ENCODE measurements at places on chromosomes 5 and 9. TPM values are rescaled to one million over a fixed set of nuclear protein-coding genes. Genes with fewer than 3 reads are reported as not detected.

PCDHAC2 gene
- total RNA-seq, result 29.8 TPM

GRCh38 chr5:6183391-6184390 is 194.7 kb downstream of the MED10 start:
- no peak for DNase-seq

- DNase-seq, result no peak
Measured at GRCh38 chr5:128084228-128085167, 932 bp downstream of the SLC12A2 start.

GRCh38 chr5:102664616-102665335 is 90.3 kb upstream of the PAM start:
- no peak for DNase-seq

DNA sequence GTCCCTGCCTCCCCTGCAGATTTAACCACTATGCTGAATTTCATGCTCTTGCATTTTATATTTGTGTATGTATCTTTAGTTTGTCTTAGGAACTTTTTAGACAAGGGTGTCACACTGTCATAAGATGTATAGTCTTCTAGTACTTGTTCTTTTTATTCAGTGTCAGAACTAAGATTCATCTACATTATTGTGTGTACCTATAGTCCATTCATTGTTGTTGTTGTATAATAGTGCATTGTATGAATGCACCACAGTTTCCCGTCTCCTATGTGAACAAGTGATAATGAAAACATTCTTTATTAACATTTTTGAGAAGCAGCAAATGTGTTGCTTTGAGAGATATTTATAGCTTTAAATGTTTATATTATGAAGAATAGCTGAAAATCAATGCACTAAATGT is 45.9 kb downstream of the SFXN1 start:
- DNase-seq, result no peak

- no peak for DNase-seq
Measured at GRCh38 chr5:42230839-42231238, 192.4 kb upstream of the GHR start.

- DNase-seq, result no peak
Measured at GRCh38 chr9:32406046-32406445, 21.6 kb downstream of the ACO1 start.

GRCh38 chr5:92908952-92909601 is 671.9 kb downstream of the NR2F1-AS1 start:
- DNase-seq, result no peak

ZNF462 gene
- 108 TPM for total RNA-seq

GRCh38 chr5:116733991-116734975 is 159.7 kb upstream of the SEMA6A start:
- no peak for DNase-seq

DNA sequence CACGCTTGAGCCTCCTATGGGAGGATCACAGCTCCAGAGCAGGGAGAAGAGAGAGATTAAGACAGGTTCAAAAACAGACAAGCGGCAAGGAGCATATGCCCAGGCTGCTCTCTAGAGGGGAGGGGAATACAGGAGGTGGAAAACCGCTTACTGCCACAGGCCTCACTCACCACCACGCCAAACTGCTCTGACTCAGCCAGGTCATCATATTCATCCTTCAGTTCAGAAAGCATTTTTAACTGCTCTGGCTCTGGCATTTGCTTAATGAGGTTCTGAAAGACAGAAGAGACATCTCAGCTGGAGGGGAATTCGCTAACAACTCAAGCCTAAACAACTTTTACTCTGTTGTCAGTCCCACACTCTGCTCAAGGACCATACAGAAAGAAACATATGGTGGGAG is 40.1 kb downstream of the PCDHGC5 start:
- DNase-seq, result no peak

- no peak for DNase-seq
Measured at GRCh38 chr5:180586870-180587269, 4.4 kb downstream of the SCGB3A1 start.

CCL28 gene
- total RNA-seq, result 0.41 TPM

FOXD4L3 gene
- not detected for total RNA-seq

GRCh38 chr5:116514421-116514970 is 60.1 kb downstream of the SEMA6A start:
- no peak for DNase-seq

GLRA1 gene
- total RNA-seq, result under 0.01 TPM

GRCh38 chr9:106758911-106759310 is 104.1 kb upstream of the ZNF462 start:
- no peak for DNase-seq

ADAMTS12 gene
- total RNA-seq, result 1.2 TPM

DOCK8 gene
- total RNA-seq, result 2.4 TPM

PCDHB13 gene
- 6.1 TPM for total RNA-seq

DNA sequence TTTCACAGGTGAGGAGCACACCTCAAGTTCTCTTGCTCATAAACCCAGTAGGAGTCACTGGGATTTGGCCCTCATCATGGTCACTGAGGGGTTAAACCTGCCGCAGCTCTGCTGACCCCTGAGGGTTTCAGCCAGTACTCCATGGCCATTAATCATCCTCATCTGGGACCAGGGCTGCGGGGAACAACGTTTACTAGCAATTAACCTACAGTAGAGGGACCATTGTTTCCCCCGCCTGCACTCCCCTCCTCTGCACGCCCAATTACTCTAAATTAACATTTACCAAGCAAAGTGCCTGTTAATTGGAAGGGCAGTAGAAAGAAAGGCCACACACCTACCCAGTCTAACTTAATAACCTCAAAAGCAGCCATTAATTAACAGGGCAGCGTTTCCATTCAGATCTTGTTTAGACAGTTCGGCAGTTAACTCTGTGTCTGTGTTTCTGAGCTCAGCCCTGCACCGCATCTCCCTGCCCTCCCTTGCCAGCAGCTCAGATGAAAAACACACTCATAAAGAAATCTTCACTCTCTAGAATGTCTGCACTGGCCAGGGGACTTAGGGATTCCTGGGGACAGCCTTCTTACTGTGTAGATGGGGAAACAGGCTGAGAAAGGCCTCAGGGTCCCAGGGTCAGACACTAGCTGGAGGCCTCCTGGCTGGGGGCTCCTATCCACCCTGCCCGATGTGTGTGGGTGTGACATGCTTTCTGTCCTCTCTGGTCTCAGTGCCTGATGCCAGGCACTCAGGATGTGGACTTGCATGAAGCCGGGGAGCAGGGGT is 51.6 kb downstream of the ALG2 start:
- DNase-seq, result no peak

- DNase-seq, result no peak
Measured at GRCh38 chr9:95770653-95771131, 104.8 kb upstream of the ERCC6L2 start.

DNA sequence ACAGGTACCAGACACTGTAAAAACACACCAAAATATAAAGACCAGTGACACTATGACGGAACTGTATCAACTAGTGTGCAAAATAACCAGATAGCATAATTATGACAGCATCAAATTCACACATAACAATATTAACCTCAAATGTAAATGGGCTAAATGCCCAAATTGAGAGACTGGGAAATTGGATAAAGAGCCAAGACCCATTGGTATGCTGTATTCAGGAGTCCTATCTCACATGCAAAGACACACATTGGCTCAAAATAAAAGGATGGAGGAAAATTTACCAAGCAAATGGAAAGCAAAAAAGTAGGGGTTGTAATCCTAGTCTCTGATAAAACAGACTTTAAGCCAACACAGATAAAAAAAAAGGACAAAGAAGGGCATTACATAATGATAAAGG is 416.3 kb upstream of the ZNF608 start:
- DNase-seq, result no peak

Measured in frontal cortex (tissue), 4 donors.